ENCODE measurements at places on chromosomes 2 and 18.

DNA sequence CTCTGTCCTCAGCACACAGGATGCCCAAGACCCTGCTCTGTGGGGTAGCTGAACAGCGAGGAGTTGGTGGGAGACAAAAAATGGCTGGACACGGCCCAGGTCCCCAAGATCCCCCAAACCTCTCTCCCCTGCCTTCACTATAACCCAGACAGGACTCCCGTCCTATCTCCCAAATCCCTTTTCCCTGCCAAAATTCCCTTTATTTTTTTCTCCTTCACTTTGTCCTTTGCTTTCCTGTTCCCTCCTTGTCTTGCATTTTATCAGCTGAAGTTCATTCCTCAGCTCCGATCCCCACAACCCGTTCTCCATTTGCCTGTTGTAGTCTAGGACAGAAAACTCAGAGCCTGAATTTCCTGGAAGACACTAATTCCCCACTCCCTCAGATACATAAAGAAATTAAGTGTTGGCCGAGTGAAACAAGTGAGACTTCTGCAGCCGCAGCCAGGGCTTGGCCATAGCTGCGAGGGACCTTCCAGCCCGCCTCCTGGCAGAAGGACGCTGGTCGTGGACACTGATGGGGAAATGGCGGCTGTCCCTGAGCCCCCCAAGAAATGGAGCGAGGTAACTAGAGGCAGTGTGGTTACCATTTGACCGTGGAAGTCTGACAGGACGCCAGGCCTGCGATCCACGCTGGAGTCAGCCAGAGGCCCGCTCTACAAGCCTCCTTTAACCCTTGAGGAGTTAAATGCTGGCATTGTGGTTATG is 173.6 kb downstream of the BCL2 start:
- no peak for DNase-seq

DNA sequence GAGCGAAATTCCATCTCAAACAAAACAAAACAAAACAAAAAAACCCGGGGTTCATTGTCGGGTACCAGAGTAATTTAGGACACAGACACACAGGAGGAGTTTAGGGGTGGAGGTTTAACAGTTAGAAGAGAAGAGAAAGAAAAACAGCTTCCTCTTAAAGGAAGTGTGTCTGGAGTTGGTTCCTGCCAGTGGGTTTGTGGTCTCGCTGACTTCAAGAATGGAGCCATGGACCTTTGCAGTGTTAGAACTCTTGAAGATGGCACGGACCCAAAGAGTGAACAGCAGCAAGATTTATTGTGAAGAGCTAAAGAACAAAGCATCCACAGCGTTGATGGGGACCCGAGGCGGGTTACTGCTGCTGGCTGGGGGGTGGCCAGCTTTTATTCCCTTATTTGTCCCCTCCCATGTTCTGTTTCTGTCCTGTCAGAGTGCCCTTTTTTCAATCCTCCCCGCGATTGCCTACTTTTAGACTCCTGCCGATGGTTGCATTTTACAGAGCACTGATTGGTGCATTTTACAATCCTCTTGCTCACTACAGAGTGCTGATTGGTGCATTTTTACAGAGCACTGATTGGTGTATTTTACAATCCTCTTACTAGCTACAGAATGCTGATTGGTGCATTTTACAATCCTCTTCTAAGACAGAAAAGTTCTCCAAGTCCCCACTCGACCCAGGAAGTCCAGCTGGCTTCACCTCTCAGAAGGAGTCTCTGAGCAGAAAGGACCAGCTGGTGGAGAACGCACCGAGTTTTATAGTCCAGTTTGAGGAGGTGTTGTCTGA is 28.7 kb upstream of the ATP8B1 start:
- DNase-seq, result no peak

DNA sequence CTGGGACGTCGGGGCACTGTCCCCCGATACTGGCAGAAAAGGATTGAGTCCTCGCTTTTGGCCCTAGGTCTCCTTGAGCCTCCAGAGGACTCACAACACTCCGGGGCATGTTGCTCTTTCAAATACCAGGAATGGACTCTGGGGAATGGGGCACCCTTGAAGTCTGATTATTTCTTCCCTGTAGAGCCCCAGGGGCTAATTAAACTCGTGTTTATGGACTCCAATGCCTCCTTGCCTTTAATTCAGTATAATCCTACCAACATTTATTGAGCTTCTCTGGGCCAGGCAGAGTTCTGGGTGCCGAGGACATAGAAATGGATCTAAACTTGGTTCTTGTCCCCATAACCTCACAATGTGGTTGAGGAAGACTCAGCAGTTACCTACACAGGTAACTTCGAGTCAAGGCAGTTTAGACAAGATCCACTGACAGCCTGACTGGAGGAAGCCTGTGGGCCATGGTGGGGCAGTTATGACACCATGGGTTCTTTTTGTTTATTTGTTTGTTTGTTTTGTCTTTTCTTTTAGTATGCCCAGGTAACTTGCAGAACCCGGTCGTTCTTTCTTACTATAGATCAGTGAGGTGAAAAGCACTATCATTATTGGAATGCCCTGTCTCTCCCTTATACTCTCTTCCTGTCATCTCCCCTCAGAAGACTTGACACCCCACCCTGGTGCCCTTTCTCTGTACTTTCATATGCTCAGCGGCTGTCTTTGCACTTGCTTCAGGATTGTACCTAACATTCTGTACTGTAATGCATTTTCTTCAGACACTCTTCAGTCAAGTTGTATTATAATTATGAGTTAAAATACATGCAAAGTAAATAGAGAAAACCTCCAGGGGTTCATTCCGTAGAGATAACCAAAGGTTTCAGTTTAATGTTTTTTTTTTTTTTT is 3.2 kb downstream of the CFLAR start:
- DNase-seq, result no peak

- DNase-seq, result no peak
Observed at GRCh38 chr18:10353791-10354190, 100.6 kb upstream of the APCDD1 start.

- DNase-seq, result no peak
Observed at GRCh38 chr18:75201282-75202270, 7.4 kb downstream of the PTGR3 start.

DNA sequence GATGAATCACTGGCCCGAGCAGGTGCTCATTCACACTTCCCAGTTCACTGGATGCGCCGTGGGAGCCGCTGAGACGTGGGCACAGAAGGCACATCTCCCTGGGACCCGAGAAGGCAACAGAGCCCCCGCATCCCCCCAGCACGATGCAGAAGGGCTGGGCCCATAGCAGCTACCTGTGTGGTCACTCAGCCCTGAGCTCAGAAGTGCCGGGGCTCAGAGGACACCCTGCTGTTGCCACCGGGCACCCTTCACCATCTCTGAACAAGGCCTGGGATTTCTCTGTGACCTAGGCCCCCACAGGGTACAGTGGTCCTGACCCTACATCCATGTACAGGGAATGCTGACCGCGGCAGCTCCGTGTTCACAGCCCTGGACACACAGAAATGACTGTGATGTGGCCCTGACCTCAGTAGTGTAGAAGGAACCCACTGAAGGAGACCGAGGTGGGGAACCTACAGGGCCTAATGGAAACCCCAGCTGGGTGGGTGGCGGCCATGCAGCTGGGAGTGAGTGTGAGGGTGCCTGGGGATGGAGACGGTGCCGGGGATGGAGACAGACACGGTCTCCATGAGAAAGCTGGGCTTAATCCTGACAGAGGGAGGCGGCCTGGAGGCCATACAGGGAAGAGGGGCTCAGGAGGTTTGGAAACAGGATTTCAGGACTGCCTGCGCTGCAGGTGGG is 111.9 kb upstream of the OTOS start:
- no peak for DNase-seq

- no peak for DNase-seq
Observed at GRCh38 chr18:32767400-32767799, 5.4 kb downstream of the KLHL14 start.

DNA sequence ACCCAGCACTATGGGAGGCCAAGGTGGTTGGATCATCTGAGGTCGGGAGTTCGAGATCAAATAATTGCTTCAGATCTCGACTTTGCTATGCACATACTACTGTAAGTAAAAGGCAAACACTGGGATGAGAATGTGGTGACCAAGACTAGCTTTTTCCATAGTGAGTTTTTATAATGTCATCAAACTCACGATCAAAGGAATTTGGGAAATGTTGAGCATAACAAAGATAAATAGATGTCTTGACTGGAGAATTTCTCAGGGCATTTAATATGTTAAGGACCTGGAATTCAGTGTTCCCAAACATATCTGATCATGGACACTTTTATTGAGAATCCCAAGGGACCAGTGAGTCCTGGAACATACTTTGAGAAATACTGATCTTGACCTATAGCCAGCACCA is 205.6 kb downstream of the ARHGAP15 start:
- no peak for DNase-seq

DNA sequence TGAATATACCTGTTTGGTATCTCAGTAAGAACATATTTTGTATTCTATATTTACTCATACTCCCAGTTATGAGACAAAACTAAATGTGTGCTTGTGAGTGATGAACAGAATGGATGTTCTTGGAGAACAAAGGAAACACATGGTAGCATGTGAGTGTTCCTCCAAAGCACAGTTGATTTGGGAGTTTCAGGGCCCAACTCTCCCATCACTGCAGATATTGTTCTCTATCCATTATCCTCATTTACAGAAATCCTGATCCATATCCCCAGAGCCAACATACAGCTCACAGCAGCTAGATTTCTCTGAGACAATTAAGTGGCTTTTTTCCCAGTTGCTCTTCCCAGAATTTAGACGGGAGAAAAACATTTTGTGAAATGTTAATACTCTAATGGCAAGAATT is 75.6 kb upstream of the MAPRE2 start:
- no peak for DNase-seq

DNA sequence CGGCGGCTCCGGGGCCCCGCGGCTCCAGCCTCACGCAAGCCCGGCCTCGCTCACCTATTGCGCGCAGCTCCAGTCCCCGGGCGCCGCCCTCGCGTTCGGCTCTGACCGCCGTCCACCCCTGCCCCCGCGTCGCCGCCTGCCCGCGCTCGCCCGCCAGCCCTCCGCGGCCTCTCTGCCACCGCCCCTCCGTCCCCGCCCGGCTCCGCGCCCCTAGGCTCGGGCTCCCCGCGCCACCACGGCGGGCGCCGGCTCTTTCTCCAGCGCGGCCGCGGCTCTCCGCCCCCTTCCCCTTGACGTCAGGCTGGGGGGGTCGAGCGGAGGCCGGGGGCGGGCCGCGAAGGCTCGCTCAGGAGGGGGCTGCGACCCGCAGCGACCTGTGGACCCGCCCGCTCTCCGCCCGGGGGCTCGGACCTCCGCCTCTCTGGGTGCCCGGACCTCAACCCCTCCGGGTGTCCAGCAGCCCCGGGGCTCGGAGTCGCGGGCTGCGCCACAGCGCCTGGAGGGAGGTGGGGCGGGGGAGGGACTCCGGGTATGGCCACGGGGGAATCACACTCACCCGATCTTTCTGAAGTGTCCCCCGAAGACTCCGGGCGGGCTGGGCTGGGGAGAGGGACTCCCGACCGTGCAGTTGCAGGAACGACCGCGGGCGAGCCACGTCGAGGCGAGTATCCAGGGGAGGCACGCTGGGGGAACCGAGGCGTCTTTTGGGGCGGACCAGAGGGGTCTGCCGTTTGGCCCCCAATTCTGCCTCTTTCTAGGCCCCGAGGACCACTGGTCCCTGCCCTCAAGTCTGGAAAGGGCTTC is at the start of gene SEMA4C:
Gene SEMA4C, minus strand, starts transcription at position 259 of the 804 bp plus-strand sequence. CDS start 2,194 bp downstream, outside the sequence.
- no peak for DNase-seq

GRCh38 chr2:171745141-171745540 is 57.9 kb downstream of the DYNC1I2 start:
- DNase-seq, result no peak

DNA sequence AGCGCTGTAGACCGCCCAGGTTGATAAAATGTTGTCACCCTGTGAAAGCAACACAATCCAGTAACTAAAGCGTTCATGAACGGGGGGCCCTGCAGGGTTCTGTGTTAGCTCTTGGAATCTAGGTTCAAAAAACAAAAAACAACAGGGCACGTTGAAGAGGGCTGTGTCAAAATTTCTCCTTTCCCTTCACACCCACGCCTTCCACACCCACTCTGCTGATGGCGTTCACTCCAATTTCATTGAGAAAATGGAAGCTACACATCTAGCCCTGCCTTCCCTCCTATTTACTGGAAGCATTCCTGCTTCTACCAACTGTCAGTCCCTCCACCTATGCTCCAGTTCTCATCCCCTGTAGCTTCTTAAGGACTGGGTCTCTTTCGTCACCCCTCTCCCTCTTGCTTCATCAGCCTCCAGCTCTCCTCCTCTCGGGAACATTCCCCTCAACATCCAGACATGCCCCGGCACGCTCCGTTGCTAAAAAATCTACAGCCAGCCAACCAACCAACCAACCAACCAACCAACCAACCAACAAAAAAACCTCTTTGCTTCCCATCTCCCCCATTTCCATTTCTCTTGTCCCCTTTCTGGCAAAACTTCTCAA is 98.4 kb upstream of the SP3 start:
- no peak for DNase-seq

DNA sequence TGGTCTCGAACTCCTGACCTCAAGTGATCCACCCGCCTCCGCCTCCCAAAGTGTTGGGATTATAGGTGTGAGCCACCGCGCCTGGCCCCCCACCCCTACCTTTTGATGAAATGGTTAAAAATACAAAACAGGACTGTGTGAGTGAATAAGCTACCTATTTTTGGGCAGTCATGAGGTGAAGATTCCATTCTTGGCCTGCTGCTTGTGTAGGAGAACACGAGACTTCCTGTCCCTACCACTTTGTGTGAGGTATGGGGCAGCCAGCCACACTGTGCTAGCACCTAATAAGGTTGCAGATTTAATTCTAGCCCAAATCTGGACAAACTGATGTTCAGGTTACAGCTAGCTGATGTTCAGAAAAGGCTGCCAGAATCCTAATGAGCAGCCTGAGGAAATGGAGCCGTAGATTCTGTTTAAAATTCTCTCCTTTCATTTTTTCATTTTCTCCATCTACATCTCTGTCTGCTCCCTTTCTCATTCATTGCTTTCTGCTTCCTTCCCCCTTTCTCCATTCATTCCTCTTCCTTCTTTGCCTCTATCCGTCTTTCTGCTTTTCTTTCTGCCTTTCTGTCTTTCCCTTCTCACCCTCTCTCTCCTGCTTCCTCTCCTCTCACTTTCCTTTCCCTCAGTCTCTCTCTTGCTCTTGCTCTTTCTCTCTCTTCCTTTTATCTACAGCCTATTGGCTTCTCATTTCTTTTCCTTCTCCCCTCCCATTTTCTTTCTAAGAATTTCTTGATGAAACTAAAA is 4.6 kb upstream of the LTBP1 start:
- DNase-seq, result no peak

DNA sequence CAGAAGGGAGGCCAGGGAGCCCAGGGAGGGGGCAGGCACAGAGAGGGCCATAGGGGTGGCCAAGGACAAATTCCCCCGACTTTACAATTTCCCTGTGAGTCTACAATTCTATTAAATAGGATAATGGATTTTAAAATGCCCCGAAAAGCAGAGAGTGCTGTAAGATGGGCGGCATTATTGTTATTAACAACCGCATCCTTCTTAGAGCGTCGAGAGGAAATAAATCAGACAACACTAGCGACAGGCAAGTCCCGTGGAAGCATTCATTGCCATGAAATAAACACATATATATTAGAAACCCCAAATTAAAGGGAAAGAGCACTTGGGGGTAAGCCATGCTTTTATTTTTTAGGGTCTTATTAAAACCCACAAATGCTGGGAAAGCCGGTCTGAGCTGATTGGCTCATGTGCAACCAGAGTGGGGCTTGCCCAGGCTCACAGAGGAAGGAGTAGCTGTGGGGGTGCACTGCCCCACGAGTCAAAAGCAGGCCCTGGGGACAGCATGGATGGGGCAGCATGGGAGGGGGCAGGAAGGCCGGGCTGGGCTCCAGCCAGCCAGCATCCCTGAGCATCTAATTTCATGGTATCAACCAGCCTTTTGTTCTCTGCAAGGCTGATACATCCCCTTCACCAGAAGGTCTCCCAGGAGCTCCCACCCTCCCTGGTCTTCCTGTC is 187.1 kb downstream of the CELF4 start:
- no peak for DNase-seq

- no peak for DNase-seq
Observed at GRCh38 chr2:217958206-217958883, 44.5 kb downstream of the TNS1 start.

GRCh38 chr18:13530033-13530878 is 196.1 kb downstream of the FAM210A start:
- DNase-seq, result no peak
